ENCODE measurements at places on chromosomes 12 and 14.

DNA sequence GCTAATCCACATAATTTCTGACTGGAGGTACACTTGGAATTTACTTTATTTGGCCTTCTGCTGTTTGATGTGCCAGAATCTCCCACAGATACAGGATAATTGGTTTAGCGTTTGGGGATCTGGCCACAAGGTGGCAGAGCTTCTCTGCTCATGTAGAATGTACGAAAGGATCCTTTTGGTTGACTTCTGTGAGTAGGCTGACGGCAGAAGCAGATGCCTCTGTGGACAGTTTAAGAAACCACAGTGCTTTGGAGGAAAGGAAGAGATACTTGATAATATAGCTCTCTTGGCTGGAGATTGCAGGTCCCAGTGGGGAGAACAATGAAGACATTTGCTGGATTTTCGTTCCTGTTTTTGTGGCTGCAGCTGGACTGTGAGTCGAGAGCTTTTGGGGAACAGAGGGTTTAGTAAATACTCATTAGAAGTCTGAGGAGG lies 75.3 kb upstream of the OR4E1 start:
- peak; percentile 16 for DNase-seq

DNA sequence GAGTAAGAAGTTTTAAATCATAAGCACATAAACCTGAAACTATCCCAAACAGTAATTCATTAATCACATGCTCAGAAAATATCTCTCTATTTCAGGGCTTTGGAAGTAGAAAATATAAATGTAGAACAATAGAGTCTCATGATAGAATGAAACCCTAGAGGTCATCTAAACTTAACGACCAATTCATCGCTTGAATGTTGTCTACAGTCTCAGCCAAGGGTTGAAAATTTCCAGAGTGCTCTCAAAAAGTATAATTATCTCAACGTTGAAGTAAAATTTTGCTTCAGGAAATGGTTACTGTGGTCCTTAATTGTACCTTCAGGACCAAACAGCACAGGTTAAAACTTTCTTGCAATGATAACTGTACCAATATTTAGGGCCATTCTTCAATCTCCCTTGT lies 1053.6 kb upstream of the SEL1L start:
- DNase-seq, result no peak

GRCh38 chr12:17333287-17333686 lies 727.3 kb upstream of the LMO3 start:
- no peak for DNase-seq

GRCh38 chr12:42213023-42213422 lies 25.0 kb downstream of the YAF2 start:
- no peak for DNase-seq

GRCh38 chr12:42945927-42946326 lies 356.4 kb upstream of the PRICKLE1 start:
- no peak for DNase-seq
